ENCODE measurements at places on chromosomes 1 and 21.

- DNase-seq = no peak
Measured at GRCh38 chr21:15240848-15241247, 176.0 kb upstream of the NRIP1 start.

GRCh38 chr1:36322041-36322785 is 1.2 kb downstream of the EVA1B start:
- no peak for DNase-seq

DNA sequence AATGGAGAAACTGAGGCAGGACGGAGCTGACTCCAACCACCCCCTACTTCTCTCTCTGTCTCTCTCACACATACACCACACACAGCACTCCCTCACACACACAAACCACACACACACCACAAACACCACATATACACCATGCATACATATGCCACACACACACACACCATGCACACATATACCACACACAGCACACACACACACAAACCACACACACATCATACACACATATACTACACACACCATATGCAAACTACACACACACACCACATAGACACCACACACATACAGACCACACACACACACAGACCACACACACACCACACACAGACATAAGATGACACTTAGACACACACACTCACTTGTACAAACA is 94.3 kb downstream of the RIPK4 start:
- DNase-seq = no peak

- DNase-seq = no peak
Measured at GRCh38 chr1:202251424-202252256, 58.0 kb downstream of the LGR6 start.

DNA sequence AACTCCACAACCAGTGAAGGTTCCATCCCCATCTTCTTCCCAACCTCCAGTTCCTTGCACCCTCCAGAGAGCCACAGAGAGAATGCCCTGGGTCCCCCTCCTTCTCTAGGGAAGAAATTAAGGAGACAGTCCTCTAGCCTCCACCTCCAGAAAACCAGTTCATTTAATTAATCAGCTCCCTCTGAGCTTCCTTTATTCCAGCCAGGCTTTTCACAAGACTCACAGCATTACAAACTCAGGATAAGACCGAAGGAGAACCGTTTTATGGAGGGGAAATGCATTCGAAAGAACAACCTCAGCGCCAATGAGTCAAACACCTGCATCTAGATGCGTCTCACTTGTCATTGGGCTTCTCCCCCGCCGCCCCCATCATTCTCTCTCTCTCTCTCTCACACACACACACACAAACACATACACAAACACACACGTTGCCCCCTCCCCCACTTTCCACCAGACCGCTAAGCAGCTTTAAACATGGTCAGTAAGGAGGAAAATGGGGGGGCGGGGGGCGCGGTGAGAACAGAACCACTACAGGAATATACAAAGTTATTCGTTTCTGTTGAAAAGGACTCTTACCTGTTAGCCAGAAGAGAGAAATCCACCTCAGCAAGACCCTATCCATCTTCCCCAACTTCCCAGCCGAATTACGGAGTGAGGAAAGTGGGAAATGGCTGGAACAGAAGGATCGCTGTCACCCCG is 544 bp downstream of the ILDR2 start:
- no peak for DNase-seq

DNA sequence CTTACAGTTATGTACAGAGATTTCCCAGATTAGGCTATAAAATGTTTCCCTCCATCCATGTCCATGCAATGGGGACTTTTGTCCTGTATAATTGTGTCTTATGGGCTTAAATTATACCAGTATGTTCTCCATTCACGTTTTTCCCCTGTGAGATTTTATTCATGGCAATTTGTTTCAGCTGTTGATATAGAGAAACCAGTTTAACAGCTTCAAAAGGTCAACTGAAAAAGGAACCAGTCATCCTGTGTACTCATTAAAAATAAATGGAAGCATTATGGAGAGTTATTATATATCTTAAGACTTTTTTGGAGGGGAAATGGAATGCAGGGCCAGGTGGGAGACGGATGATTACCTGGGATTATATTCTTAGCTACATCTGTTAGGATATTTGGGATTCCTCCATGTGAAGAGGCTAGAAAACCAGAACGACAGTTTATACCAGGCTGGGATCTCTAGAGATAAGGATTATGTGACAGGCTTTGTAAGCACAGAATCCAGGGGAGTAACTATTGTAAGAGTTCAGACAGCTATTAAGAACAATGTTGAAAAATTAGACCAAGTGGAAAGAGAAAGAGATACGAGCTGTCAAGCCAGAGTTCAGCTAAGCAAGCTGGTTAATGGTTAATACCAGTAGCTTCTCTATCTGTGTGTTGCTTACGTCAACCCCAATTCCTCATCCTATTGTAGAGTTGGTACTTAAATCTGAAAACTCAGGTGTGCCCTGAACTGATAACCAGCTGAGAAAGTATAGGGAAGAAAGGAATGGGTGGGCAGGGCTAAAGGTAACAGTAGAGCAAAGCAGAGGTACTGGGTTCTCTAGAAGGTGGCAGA is 12.4 kb upstream of the ZNF697 start:
- no peak for DNase-seq

DNA sequence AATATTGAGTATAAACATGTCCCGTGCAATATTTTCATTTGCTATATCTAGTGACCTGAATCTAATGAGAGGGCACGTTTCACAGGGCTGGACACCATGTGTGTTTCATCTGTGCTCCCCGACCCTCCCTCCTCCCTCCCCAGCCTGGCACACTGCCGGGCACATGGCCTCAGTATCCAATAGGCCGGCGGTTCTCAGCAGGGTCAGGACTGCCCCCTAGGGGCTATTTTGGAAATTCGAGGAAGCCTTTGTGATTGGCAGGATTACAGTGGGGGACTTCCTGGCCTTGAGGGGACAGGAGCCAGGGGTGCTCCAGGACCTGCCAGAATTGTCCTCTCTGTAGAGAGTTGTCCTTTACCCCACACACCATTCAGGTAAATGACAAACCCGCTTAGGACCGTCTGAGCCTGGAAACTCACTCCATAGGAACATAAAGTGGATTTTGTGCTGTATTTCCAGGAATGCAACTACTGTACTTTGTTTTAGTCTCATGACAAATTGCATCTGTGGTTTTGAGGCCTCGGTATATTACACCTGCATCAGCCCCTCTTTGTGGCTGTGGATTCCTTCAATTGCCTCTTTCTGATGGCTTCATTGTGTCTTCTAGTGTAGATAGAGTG is 109.5 kb upstream of the SIM2 start:
- no peak for DNase-seq
